ENCODE measurements at places on chromosomes 1 and 21. TPM values are rescaled to one million over a fixed set of nuclear protein-coding genes. Genes with fewer than 3 reads are reported as not detected.

The E2F2 gene
- total RNA-seq: 1.2 TPM

The METTL18 gene
- 9.0 TPM for total RNA-seq

The PRELP gene
- total RNA-seq: 0.41 TPM

The KCNJ6 gene
- 7.7 TPM for total RNA-seq

The SMIM11 gene
- 26.5 TPM for total RNA-seq

The AMIGO1 gene
- 8.2 TPM for total RNA-seq

The KIAA1614 gene
- 5.7 TPM for total RNA-seq

The CFAP74 gene
- total RNA-seq: 0.41 TPM

The RHCE gene
- total RNA-seq: under 0.01 TPM

The CYP2J2 gene
- 0.82 TPM for total RNA-seq

The GJA4 gene
- total RNA-seq: 3.3 TPM

The HES2 gene
- total RNA-seq: not detected

The PRPF38A gene
- total RNA-seq: 15.9 TPM

The HAO2 gene
- under 0.01 TPM for total RNA-seq

The NHLH2 gene
- 2.0 TPM for total RNA-seq

The GABRD gene
- total RNA-seq: 2.0 TPM

The MUTYH gene
- 20.8 TPM for total RNA-seq

The MATN1 gene
- total RNA-seq: 0.41 TPM

The PCP4 gene
- 6.1 TPM for total RNA-seq

The FMO5 gene
- total RNA-seq: 0.41 TPM

The CTPS1 gene
- 14.7 TPM for total RNA-seq

The GBP5 gene
- under 0.01 TPM for total RNA-seq

The TPTE gene
- total RNA-seq: not detected

The BRDT gene
- not detected for total RNA-seq

The UBL4B gene
- total RNA-seq: 0.41 TPM

The IFNLR1 gene
- total RNA-seq: 0.41 TPM

The INPP5B gene
- total RNA-seq: 13.9 TPM

The SYT2 gene
- total RNA-seq: 0.41 TPM

The RGS8 gene
- 39.5 TPM for total RNA-seq

The LEMD1 gene
- total RNA-seq: 2.4 TPM

The WNT4 gene
- 3.3 TPM for total RNA-seq

The SLAMF1 gene
- total RNA-seq: not detected

The ITLN2 gene
- not detected for total RNA-seq

The LEFTY2 gene
- total RNA-seq: under 0.01 TPM

The LY9 gene
- total RNA-seq: not detected

The NSL1 gene
- 60.3 TPM for total RNA-seq

The KCNH1 gene
- 10.6 TPM for total RNA-seq

The SPRR4 gene
- total RNA-seq: not detected

The ATP6V1G3 gene
- not detected for total RNA-seq

The TLR5 gene
- 1.2 TPM for total RNA-seq

The LMOD1 gene
- total RNA-seq: 0.41 TPM

The LCE3C gene
- total RNA-seq: not detected

The PGLYRP4 gene
- not detected for total RNA-seq

The LHX8 gene
- 2.4 TPM for total RNA-seq

The ABCG1 gene
- total RNA-seq: 13.0 TPM

The CR1 gene
- total RNA-seq: 0.41 TPM

The CACNA1S gene
- under 0.01 TPM for total RNA-seq

The INKA2 gene
- total RNA-seq: 4.5 TPM

The RAB13 gene
- total RNA-seq: 3.7 TPM

Measured in frontal cortex (tissue), 4 donors.